ENCODE measurements at places on chromosomes 1 and 21.

GRCh38 chr1:39938856-39939255 lies 16.1 kb upstream of the MFSD2A start:
- no peak for DNase-seq

GRCh38 chr1:31984419-31985347 lies 29.0 kb upstream of the KHDRBS1 start:
- no peak for DNase-seq

DNA sequence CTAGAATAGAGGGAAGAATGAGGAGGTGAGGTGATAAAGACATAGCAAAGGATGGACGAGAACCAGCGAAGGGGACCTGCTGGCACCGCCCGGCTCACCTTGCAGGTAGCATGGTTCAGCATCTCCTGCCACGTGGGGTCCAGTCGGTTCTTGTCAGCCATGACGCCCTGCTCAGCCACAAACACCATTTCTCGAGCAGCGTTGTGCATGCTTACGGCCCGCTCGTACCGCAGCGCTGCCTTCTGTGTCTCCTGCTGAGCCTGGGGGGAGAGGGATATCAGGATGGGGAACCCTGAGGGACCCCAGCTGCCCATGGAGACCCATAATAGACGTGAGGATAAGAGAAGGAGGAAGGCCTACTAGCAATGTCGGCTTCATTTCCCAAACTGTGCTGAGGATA lies 11.4 kb downstream of the SH3BP5L start:
- no peak for DNase-seq

- no peak for DNase-seq
These were observed 201.8 kb upstream of the B3GALT2 start for GRCh38 chr1:193388165-193388564.

DNA sequence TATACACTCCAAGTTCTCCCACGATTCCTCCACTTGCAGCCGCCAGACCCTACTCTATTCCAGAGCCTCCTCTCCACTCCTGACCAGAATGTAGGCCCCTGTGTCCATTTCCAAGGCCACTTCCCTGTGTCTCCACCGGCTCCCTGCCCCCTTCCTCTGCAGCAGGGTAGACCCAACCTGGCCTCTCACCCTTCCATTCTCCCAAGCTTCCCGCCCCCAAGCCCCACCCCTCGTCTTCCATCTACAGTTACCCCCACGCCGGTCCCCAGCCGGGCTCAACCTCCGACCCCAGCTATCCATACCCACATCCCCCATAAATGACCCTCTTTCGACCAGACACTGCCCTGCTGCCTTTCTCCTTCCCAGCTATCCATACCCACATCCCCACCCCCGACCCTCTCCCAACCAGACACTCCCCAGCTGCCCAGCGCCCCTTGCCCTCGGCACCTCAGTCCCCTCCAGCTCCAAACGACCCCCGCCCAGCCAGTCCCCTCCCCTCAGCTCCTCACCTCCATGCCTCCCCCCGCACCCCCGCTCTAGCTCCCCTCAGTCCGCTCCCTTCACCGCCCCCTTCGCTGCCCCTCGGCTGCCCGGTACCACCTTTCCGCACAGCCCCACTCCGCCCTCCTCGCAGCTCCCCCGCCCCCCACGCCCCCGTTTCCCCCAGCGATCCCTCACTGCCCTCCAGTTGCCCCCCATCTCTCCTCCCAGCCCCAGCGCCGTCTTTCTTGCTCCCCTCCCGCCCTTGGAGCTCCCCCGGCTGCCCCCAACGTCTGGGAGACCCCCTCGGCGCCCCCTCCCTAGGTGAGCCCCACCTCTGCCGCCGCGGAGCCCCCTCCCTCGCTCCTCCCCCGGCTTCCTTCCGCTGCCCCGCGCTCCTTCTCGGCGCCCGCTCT lies 670 bp downstream of the RAB3B start:
- DNase-seq, result no peak

DNA sequence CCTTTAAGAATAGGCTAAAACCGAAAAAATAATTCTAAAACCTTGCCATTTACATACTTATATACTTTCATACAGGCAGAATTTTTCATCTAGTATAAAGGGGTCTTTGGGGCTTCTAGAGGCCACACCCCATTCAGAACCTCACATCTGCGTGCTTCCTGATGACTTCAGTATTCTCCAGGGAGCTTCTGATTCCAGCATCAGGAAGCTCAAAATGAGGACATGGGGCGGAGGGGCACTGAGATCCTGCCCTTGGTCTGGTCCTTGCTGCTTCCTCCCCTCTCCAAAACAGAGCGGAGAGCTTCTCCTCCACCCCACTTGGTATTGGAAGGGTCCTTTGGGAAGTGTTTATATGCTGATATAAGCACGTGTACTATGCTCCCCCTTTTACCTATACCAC lies 13.8 kb downstream of the PAX7 start:
- DNase-seq, result no peak

DNA sequence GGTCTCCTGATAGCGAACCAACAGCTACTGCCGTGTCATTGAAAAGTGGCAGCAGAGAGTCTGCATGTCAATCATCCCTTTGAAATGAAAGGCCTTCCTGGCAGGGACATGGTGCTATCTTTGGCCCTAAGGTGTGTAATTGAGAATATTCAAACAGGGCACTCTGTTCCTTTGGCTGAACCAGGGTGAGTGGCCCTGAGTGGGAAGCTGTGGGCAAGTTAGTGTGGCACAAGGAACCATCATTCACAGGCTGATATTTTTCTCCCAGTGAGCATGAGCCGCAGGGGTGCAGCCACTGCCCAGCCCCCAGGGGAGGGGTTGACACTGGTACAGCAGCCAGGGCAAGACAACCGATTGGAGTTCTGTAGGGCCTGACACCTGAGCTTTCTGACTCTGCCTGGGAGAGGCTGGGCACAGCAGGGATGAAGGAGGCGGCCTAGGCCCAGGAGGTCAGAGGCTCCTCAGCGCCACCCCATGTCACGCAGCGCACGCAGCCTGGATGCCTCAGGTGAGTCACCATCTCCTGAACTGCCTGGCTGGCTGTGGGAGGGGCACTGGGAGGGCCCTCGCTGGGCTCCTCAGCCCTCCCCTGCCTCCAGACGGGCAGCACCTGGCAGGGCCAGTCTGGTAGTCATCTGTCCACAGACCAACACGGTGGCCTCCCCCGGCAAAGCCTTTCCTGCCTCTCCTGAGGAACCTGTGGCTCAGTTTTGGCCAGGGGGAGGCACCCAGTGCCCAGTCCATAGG lies 13.2 kb downstream of the QSOX1 start:
- DNase-seq, result no peak

DNA sequence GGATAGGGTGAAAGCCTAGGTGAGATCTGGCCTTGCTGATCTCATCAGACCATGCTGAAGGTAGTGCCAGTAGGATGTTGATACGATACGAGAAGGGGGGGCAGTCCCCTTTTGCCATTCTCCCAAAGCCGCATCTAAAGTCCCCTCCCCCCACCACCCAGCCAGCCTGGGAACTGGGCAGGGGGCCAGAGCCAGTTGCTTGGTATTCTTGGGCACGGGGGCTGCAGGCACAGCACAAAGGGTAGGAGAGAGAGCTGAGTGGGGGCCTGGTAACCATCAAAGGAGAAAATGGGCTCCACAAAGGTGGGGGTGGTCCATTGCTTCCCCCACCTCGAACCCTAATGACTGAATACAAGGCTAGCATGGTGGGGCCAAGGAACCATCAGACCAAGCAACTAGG lies 5.4 kb downstream of the PEA15 start:
- DNase-seq, result no peak

DNA sequence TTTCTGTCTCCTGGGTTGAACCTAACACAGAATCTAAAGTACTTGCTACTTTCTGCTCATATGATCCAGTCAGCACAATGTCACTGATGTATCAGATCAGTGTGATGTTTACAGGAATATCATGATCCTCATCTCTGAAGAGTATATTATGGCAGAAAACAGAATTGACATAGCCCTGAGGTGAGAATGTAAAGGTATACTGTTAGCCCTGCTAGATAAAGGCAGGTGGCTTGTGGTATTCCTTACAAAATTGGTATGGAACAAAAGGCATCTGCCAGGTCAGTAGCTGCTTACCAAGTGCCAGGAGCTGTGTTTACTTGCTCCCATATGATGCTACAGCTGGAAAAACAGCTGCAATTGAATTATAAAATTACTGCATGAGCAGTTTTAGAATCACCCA lies 30.5 kb downstream of the AADACL4 start:
- DNase-seq, result no peak

GRCh38 chr1:226921504-226921903 lies 18.6 kb upstream of the COQ8A start:
- no peak for DNase-seq

DNA sequence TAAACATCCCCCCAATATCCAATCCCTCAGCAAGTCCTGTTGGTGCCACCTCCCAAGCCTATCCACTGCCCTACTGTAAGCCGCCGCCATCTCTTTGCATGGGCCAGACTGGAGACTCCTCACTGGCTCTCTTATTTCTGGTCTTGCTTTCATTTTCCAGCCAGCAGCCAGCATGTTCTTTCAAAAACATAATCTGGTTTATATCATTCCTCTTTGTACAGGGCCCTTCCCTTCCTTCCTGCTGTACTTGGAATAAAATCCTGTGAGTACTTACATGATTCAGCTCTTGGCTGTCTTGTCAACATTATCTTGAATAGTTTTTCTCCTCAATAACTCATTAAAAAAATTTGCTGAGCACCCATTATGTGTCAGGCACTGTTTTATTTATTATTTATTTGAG lies 28.2 kb downstream of the TLR5 start:
- DNase-seq, result no peak

DNA sequence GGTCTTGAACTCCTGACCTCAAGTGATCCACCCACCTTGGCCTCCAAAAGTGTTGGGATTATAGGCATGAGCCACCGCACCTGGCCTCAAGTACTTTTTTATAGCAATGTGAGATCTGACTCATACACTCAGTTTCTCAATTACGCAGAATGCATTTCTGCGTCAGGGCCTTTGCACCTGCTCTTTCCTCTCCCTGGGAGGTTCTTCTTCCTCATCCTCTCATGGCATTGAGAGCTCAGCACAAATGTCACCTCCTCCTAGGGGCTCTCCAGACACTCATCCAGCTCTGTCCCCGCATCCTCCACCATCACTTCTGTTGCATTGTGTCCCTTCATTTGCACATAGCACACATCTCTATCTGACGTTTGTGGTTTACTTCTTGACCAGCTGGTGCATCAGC lies 418.8 kb downstream of the PTPRU start:
- DNase-seq, result no peak

GRCh38 chr1:11654137-11654938 lies at the start of the genes FBXO2 and FBXO44:
FBXO2 (minus strand) TSS chr1:11654429; CDS start chr1:11654340, 89 bp downstream.
FBXO44 (plus strand) TSS chr1:11654877; CDS start chr1:11655836, 959 bp downstream.
- peak; percentile 53 for DNase-seq

DNA sequence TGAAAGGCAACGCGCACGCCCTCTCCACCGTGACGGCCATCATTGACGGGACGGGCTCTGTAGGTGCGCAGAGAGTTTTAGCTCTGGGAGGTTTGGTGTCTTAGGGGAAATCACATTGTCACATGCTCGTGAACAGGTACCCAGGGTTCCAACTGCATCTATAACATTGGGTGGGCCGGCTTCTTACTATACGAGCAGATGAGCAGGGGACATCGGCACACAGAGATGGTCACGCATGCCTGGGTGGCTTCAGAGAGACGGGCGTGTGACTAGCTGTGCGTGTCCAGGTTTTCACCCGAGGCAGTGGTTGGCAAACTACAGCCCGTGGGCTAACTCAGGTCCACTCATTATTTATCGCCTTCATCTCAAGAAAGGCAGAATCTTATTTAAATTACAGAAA lies 54.7 kb downstream of the SLC37A1 start:
- DNase-seq, result no peak

- no peak for DNase-seq
These were observed 2.8 kb downstream of the CD58 start for GRCh38 chr1:116567790-116568661.

DNA sequence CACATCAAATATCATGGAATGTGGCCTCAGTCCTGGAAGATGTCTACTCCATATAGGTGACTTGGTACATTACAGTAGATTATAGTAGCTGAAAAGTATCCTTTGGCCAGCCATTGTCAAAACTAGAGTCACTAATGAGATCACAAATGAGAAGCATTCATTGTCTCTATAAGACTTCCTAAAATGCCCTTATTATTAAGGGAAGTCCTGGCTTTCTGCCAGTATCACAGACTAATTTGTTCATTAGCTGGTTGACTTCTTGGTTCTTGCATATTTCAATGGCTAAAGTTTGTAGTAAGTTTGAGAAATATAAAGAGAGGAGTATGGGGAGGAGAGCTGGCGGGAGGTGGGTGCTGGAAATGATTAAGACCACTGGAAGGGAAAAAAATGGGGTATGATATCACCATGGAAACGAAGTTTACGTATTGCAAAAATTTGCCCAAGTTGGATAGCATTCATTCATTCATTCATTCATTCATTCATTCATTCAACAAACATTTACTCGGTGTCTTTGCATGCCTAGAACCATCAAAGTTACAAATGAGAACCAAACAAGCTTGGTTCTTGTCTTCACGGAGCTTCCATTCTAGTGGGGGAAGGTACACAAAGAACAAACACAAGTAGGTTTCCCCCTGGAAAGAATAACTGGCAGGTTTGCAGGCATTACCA lies 11.7 kb upstream of the B3GALNT2 start:
- no peak for DNase-seq

- DNase-seq, result no peak
These were observed 41.2 kb downstream of the GADD45A start for GRCh38 chr1:67726224-67726623.

DNA sequence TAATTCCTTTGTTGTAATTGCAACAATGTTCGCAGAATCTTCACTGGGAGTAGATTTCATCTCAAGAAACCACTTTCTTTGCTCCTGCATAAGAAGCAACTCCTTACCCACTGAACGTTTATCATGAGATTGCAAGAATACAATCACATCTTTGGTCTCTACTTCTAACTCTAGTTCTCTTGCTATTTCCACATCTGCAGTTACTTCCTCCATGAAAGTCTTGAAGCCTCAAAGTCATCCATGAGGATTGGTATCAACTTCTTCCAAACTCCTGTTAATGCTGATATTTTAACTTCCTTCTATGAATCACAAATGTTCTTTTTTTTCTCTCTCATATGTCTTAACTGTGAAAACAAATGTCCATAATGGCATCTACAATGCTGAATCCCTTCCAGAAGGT lies 118.6 kb upstream of the RAB4A start:
- DNase-seq, result no peak

DNA sequence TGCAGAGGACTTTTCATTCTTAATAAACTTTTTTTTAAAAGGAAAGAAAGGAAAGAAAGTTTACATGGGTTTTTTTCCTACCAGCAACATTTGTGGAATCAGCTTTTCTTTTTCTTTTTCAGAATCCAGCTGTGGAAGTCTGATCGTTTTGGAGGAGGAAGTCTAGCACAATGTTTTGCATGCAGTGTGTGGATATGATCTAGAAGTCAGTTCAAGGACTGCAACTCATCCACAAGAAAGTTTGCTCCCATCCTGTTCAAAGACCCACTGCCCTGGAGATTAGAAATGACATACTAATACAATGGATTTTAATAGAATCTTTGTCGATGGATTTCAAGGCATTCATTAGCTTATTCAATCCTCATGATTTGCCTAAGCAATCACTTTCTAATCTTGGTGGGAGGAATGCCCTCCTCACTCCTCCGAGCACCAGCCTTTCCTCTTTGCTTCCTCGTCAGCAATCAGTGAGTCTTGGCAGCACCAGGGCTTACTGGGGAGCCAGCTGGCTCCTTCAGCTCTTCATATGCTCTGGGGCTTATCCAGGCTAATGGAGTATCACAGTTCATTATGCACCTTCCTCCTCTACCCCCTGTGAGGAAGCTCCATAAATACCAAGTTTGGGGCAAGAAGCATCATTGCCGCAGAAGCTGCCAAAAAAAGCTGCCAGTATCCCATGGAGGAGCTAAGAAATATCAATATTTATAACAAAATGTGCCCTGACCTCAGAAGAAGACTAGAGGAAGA lies 392.3 kb upstream of the PKN2 start:
- DNase-seq, result no peak

All from activated CD4-positive, alpha-beta T cell treated with anti-CD3 and anti-CD28 coated beads for 24 hours (primary cell).